ENCODE measurements at places on chromosomes 11 and 22.
A peak's percentile ranks its signal among the peaks of the same experiment; 100 is the strongest.

GRCh38 chr11:106925245-106925644, 93.0 kb downstream of the GUCY1A2 start:
- DNase-seq, result no peak

DNA sequence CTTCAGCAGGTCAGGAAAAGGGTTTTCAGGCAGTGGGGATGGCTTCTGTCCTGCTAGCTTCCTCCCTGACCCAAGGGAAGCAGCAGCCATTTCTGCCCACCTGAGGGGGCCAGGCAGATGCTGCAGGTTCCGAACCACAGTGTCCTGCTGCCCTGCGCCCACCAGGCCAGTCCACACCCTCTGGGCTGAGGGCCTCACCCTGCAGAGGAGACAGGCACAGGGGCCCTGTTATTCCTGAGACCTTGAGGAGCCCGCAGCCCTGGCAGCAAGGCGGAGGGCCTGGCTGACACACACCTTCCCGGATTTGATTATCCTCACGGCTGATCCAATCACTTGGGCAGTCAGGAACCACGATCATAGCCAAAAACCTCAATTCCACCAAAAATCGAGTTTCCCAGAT, 725.8 kb downstream of the BRD1 start:
- no peak for DNase-seq

GRCh38 chr22:22410121-22410520, 98.4 kb downstream of the ZNF280B start:
- no peak for DNase-seq

DNA sequence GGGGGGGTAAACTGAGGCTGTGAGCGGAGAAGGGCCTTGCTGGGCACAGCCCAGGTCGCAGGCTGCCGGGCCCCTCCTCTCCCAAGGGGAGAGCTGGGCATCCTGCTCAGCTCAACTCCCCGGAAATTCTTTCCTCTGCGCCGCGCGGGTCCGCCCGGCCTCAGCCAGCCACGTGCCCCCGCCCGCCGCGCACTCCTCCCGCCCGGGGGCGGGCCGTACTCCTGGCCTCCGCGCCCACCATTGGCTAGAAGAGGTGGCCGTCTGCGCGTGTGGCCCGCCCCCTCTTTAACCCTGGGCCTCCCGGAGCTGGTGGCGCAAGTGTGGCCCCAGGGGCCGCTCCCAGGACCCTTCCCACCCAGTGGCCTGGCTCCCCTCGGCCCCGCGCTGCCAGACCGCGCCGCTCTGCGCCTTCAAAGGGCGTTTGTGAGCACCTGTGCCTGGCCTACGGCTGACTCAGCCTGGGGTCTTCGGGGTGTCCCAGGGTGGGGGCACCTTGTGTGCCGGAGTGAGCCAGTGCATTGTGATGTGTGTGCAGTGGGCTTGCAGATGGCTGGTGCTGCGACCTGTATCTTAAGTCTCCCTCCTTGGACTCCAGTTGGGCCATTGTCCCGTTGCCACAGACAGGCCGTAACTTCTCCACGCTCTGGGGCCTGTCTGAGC, 2.0 kb downstream of the MRGPRF start:
- peak; percentile 43 for DNase-seq

GRCh38 chr11:83311701-83312100, 25.5 kb upstream of the CCDC90B start:
- DNase-seq, result no peak

GRCh38 chr11:44927174-44927661, 23.5 kb downstream of the TP53I11 start:
- peak; percentile 67 for DNase-seq

GRCh38 chr22:28541137-28541536, 138.5 kb downstream of the TTC28 start:
- no peak for DNase-seq

GRCh38 chr22:49334449-49334789, 493.3 kb downstream of the BRD1 start:
- no peak for DNase-seq

GRCh38 chr11:100152766-100153165, 534.3 kb upstream of the ARHGAP42 start:
- DNase-seq, result no peak

DNA sequence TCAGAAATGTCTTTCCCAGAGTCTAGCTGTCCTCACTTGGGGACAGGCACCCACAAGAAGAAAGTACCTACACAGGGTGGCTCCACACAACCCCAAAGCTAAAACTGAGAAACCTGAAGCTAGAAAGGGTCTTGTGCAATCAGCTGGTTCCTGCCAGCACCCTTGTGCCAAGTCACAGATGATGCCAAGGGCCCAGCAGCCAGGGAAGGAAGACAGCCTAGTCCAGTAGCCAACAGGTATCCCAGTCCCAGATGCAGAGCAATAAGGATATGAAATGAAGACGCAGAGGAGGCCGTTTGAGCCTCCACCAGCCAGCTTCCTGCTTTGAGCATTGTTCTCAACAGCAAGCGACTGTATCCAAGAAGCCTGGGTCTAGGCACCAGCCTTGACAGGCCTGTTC, 6.1 kb downstream of the PLEKHA7 start:
- DNase-seq, result no peak

GRCh38 chr11:109196016-109196415, 226.0 kb upstream of the C11orf87 start:
- no peak for DNase-seq

- no peak for DNase-seq
Observed at GRCh38 chr11:109971184-109971523, 122.0 kb upstream of the ZC3H12C start.

DNA sequence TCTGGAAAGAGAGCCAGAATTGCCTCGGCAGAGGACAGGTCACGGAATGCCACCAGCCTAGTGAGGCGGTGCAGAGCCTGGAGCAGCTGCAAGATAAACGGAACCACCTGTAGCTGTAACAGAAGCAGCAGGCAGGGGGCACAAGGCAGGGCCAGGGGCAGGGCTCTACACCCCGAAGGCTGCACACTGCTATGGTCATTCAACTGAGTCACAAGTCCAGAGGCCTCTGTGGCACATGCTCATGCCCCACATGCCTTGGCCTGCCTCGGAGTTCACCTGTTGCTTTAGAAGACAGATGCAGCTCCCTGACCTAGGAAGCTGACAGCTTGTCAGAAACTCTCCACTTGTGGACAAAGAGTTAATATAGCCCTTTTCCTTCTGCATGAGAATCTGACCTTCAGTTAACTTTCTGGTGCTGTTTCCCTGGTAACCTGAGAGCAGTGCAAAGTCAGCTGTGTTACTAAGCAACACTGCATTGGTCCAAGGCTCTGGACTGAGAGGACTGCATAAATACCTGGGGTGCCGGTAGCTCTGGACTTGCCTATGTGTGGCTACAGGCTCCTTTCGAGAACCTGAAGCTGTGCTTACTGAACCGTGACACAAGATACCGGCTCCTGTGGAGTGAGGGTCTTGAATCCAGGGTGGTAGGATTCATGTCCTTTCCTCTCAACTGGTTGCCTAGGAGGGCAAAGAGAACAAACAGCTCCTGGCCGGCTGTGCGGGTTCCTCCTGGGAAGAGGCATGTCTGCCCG, 10.5 kb downstream of the COMMD9 start:
- no peak for DNase-seq

DNA sequence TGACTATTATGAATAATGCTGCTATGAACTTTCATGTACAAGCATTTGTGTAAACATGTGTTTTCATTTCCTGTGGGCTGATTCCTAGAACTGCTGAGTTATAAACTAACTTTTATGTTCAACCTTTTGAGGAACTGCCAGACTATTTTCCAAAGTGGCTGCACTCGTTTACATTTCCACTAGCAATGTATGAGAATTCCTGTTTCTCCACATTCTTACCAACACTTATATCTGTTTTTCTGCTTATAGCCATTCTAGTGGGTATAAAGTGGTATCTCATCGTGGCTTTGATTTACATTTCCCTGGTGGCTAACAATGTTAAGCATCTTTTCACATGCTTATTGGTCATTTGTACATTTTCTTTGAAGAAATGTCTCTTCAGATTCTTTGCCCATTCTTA, 35.2 kb upstream of the SCUBE2 start:
- DNase-seq, result peak; percentile 16

- no peak for DNase-seq
Observed at GRCh38 chr11:34432822-34433221, 5.9 kb upstream of the CAT start.

DNA sequence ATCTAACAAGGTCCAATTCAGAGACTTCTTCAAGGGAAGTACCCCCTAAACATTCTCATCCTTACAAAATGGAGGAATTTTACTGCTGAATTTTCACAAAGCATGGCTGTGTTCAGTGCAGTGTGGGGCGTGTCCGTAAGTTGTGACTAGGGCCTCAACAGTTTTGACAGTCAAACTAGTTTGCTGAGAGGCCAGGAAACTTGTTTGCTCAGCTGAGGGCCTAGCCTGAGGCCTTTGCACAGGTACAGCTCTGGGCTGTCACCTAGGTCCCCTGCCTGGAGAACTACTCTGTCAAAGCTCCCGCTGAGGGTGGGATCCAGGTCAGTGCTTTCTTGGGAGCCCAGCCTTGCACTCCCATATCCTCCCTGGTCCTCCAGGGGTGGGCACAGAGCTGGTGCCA, 27.9 kb downstream of the TCP11L1 start:
- no peak for DNase-seq

DNA sequence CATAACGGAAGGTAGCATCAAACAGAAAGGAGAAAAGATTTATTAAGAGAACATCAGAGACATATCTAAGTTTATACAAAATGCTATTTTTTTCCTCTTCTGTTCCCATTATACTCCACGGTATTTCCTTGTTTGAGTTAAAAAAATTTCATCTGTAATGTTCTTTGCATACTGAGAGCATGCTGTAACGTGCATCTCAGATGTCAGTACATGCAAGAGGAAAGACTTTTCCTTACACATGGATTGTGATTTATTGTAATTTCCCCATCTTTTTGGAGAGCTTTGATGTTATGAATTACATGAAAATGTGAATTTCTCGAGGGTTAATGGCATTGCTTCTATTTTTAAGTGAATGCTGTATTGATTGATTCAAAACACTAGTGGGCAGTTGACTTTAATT, 1164.0 kb downstream of the LRRC4C start:
- DNase-seq, result no peak

GRCh38 chr11:96200243-96200642, 142.8 kb downstream of the MAML2 start:
- DNase-seq, result no peak

- no peak for DNase-seq
Observed at GRCh38 chr22:49168219-49168813, 659.4 kb downstream of the BRD1 start.

DNA sequence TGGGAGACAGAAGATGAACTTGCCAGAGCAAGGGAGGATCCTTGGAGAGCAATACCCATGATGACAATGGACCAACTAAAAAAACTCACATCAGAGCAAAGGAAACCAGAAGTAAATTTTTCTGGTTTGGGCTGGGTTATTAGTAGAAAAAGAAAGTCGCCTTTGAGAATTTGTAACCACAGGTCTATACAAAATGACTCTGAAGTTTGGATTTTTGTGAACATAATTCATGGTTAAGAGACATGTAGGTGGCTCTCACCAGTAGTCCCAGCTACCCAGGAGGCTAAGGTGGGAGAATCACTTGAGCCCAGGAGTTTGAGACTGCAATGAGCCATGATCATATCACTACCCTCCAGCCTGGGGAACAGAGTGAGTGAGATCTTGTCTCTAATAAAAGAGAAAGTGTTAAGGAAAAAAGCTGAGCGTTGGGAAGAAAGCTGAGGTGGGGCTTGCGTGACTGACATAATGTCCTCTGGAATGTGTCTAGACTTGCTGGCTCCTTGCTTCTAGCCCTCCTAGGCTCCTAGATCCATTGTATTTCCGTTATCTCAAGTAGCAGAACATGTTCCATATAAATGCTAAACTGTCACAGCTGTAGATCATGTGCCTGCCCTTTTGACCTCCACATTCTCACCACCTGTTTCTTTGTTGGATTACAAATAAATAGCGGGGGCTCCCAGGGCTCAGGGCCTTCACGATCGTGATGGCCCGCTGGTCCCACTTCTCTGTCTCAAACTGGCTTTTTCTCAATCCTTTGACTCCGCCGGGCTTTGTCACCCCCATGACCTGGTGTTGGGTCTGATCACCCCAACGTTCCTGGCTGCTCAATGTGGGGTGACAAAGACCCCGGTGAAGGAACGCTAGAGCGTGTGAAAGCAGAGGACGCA, 56.2 kb upstream of the SC5D start:
- DNase-seq, result peak; percentile 45

- no peak for DNase-seq
Observed at GRCh38 chr11:13289081-13289480, 11.5 kb downstream of the BMAL1 start.

- DNase-seq, result no peak
Observed at GRCh38 chr22:23177197-23177596, 3.1 kb upstream of the BCR start.

DNA sequence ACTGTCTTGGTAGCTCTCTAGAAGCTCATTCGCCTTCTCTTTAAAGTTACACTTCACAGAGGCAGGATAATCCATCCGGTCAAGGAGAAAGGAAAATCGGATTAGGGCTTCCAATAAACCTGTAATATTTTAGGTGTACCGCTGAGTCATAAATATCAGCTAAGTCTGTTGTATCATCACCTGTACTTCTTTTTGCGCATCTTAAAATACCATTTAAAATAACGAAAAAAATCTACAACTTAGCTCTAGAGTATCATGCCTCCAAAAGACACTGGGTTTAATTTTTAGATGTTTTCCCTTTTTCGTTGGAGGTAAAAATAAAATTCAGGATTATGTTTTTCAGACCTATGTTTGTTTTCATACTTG, 41.5 kb upstream of the INCENP start:
- DNase-seq, result no peak

GRCh38 chr22:32100711-32101110, 57.6 kb downstream of the SLC5A1 start:
- no peak for DNase-seq

Data from activated CD4-positive, alpha-beta T cell treated with anti-CD3 and anti-CD28 coated beads, Interleukin-2, Interleukin-6, amounts not matched to agents 100 ng/mL and 50 ng/mL, durations not matched to agents 16 hours and 8 hours (primary cell).